ENCODE measurements at places on chromosomes 5 and 9.

DNA sequence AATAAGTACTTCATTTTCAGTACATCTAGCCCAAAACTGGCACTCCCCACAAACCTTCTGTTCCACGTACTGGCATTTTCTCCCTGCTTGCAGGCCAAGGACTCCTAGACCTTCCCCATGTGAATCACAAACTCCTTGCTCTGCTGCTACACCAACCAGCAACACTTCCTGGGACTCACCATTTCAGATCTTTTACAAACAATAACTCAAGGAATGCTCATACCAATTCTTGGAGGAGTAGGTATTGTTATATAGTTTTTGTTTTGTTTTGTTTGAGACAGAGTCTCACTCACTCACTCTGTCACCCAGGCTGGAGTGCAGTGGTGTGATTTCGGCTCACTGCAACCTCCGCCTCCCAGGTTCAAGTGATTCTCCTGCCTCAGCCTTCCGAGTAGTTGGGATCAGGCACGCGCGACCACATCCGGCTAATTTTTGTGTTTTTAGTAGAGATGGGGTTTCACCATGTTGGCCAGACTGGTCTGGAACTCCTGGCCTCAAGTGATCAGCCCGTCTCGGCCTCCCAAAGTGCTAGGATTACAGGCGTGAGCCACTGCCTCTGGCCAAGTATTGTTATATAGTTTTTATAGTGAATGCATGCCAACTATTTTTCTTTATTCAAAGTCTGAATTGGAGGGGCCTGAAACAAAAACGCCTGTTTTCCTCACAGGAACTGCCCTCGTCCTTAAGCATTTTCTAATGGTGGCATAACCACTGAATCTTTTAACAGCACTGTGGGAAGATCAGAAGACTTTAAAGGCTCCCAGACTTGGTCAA, 210.8 kb downstream of the TSSK1B start:
- no peak for DNase-seq

DNA sequence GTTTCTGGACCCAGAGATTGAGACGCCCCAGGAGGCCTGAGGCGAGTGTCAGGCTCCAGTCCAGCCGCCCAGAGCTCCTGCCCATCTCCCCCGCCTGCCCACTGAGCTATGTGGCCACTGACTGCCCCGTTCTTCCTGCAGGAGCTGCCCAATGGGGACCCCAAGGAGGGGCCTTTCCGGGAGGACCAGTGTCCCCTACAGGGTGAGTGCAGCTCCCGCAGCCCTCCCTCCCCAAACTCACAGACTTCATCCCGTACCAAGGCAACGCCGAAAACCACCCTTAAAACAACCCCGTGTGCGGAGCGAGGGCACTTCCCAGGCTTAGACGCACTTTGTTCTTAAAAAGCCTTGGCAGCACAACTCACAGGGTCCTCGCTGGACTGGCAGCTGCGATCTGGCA, 23.4 kb downstream of the NKD2 start:
- DNase-seq: no peak

DNA sequence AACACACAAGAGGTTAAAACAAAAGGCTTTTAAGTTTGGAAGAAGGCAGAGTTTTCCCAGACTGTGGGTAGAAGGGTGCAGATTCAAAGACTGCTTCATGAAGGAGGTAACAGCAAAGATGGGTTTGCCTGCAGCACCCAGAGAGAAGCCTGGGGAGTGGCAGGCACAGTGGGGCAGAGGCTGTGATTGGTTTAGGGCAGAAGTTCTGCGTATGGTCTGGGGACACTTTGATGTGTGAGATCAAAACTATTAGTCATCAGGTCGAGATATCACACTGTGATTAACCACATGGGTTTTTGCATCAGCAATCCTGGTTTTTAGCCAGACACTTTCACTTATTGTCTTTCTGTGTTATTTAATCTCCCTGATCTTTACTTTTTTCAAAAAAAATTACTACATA, 188.8 kb upstream of the GLRA1 start:
- no peak for DNase-seq

DNA sequence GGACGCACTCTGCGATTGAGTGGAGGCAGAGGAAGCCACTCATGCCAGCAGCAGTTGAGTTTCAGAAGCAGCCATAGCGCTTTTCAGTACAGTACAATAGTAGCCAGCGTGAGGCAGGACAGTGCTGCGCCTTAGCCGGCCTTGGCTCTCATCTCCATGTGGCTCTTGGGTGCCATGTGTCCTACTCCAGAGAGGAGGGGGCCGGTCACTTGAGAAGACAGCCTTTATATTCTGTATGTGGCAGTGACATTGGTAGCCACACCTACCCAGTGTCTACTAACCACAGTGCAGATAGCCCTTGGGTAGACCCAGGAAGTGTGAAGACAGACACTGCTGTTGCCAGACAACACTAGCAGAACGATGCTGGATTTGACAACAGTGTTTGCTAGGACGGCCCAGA, 42.3 kb downstream of the FAM78A start:
- DNase-seq: no peak

GRCh38 chr9:108069991-108070390, 580.4 kb upstream of the KLF4 start:
- no peak for DNase-seq

GRCh38 chr9:131468031-131468430, 34.7 kb upstream of the POMT1 start:
- DNase-seq: no peak

- no peak for DNase-seq
Observed at GRCh38 chr9:13088720-13089427, 190.6 kb downstream of the MPDZ start.

All from AG09309 (cell line).